ENCODE measurements at places on chromosomes 13 and 19. TPM values are rescaled to one million over a fixed set of nuclear protein-coding genes. Genes with fewer than 3 reads are reported as not detected.

DNA sequence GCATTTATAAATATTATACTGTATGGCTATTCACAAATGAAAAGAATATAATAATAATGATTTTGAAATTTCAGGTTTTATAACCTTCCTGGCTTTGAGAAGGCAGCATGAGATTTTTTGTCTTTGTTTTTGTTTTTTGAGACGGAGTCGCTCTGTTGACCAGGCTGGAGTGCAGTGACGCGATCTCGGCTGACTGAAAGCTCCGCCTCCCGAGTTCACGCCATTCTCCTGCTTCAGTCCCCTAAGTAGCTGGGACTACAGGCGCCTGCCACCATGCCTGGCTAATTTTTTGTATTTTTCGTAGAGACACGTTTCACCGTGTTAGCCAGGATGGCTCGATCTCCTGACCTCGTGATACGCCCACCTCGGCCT is 64.1 kb downstream of the ZNF429 start:
- peak; percentile 48 for DNase-seq

ZNF737 gene
- total RNA-seq = 33.8 TPM

- no peak for DNase-seq
Measured at GRCh38 chr19:11324748-11325389, 14.6 kb downstream of the RAB3D start.

FUT3 gene
- total RNA-seq = not detected

DNA sequence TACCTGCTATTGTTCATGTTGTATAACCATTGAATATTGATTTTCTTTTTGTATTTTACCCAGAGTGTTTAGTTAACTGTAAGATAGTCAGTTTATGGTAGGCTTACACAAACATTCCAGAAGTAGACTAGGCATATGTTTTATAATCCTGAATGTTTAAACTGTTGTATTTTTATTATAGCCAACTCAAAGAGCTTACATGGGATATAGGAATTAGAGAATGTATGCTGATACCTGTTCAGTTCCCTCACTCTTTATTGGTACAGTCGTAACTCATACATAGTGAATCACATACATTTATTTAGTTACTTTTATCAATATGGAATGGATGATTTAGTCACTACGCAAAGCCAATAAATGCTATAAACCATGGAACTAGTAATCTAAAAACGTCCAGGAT is 657.9 kb downstream of the SLITRK5 start:
- DNase-seq = no peak

- DNase-seq = peak; percentile 80
Measured at GRCh38 chr19:38736036-38736412, 8.2 kb downstream of the CAPN12 start.

- no peak for DNase-seq
Measured at GRCh38 chr19:2774083-2774679, 8.9 kb downstream of the SGTA start.

DNA sequence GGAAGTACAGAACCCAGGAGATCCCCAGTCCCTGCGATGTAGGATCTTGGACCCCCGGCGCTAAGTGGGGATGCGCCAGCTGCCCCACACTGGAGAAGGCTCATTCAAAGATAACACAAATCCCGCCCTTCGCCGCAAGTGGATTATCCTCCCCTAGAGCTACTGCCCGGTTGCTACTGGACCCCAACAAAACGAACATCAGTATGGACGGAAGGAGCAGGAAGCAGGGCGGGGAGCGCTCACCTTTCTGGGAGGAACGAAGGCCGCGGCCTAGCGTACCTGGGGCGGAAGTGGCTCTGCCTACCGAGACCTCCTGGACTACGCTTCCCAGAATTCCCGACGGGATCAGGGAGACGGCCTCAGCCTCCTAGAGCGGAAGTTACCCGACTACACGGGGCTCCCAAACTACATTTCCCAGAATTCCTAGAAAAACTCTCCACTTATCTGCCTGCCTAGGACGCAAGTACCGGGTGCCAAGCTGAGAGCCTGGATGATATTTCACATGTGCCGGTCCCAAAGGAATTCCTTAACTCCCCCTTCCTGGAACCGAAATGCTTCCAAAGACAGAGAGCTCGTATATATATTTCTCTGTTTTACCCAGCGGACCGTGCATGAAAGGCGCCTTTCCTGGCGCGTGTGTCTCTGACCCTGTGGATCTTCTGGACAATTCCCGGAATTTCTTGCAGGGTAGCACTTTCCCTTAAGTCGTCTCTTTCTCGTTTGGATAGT is at the start of gene ZNF112:
TSS of gene ZNF112 (minus strand) at position 298 of the 729 bp plus-strand sequence. CDS start 16,141 bp downstream, outside the sequence.
- DNase-seq = no peak

GRCh38 chr13:45878966-45879365 is 27.4 kb upstream of the SIAH3 start:
- no peak for DNase-seq

CACNG6 gene
- not detected for total RNA-seq
